ENCODE measurements at places on chromosomes 7 and 10.

GRCh38 chr10:74875966-74876365 is 49.6 kb downstream of the KAT6B start:
- no peak for DNase-seq

DNA sequence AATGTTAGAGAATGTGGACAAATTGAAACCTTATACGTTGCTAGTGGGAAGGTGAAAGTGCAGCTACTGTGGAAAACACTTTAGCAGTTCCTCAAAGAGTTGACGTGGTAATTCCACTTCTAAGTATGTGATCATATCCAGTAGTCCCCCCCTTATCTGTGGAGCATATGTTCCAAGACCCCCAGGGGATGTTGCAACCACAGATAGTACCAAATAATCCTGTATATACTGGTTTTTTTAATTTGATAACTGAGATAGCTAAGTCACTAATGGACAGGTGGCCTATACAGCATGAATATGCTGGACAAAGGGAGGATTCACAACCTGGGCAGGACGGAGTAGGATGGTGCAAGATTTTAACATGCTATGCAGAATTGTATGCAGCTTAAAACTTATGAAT is 36.8 kb downstream of the PCGF5 start:
- no peak for DNase-seq

- DNase-seq, result no peak
Observed at GRCh38 chr7:157397036-157397720, 60.4 kb downstream of the DNAJB6 start.

- DNase-seq, result no peak
Observed at GRCh38 chr7:25642849-25643248, 414.6 kb upstream of the NPVF start.

DNA sequence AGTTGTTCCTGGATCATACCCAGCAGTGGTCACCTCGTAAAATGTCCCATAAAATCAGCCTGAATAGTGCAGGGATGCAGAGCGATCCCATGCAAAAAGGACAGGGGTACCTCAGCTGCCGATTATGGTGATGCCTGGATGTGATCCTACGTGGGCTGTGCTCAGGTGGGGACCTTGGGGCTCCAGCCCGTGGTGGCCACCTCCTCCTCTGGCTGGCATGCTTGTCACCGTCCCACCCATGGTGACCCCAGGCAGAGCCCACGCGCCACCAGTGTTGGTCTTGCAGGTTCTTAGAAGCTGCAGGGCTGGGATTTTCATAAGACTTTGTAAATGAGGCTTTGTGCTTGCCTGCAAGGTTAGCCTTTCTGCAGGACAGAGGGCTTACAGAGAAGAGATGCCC is 97.2 kb downstream of the GLRX3 start:
- no peak for DNase-seq

DNA sequence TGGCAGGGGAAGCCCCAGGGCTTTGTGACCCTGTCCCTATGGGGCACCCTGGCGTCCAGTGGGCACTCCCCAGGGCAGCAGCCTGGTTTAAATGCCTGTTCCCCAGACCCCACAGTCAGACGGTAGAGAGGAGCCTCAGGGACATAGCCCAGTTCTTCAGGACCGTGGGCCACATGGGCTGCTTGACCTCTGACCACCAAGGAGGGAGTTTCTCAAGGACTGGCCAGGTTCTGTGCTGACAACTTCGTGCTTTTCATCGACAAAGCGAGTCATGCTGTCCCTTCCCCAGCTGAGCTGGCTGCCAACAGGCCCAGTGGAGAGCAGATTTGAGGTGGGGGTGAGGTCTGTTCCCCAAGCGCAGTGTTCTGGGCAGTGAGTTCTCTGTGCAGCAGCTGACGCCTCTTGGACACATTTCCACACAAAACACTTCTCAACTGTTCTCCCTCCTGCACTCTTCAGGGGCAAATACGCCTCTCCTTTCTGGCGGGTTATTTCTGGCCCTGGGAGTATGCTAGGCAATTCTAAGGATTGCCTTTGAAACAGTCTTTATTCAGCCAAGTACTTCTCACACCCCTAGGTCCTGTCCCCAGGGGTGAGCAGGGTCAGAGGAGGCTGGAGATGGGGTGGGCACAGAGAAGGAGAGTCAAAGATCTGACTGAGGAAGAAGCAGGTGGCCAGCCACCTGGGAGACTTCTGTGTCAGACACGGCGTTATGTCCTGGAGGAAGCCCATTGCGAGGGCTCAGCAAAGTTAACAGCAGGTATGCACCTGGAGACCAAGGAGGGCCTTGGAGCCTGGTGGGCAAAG is 57.3 kb upstream of the CAMK2B start:
- DNase-seq, result no peak

DNA sequence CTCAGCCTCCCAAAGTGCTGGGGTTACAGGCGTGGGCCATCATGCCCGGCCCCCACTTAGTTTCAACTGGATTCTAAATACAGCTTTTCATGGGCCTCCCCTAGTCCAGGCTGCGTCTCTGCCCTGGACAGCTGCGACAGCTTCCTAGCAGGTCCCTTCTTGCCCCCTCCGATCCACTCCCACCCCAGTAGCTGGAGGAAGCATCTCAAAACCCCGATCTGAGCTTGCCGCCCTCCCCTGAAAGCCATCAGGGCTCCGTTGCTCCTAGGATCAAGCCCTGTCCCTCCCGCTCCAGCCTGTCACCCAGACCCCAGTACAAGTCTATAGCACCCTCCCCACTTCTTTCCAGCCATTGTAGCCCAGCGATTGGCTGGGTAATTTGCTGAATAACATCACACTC is 64.5 kb downstream of the VWA2 start:
- no peak for DNase-seq

GRCh38 chr7:141946796-141947195 is at the start of gene CLEC5A:
Gene CLEC5A, minus strand, starts transcription at chr7:141946974. Its CDS starts 682 bp downstream, at chr7:141946292.
- no peak for DNase-seq

DNA sequence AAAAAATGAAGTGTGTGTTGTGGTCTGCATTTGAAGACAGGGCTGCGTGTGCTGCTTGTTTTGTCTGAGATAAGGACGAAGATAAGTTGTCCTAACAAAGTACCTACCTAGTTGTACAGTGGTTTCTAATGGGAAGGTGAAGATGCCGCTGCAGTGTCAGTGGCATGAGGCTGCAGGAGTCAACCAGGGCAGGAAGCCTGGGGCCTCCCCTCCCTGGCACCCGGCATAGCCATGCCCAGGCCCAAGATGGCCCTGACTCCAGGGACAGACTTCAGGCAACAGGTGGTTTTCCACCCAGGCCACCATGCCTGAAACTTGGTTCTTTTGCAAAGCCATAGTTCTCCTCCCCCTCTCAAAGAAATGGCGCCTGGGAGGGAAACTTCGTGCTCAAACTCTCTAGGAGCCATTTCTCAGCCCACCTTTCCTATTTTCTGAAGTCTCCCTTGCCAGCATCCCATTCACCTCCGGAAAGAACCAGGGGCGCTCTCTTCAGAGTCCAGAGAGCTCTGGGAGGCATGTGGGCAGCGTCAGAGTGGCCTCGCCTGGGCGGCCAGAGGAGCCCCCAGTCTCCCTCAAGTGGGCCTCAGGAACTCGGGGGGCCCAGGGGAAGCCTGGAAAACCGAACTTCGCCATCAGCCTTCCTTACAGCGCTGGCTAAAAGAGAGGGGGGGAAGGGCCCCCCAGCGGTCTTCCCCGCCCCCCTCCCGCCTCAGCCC is 2.1 kb upstream of the KAT6B start:
- peak; percentile 25 for DNase-seq

DNA sequence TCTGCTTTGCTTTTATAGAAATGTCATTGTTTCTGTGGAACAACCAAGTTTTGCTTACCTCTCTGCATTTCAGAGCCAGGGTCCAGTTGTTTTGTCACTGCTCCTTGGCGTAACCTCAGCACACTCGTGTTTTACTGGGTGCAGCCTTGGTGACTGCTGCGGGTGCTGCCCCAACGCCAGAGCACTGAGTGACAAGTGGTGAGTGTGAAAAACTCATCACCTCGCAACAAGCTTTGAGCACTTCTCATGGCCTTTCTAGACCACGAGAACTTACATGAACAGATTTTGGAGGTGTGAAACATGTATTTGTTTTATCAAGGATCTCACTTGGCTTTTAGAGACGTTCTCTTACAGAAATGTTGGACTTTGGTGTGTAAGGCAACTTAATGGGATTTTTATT is 31.0 kb downstream of the GLRX3 start:
- DNase-seq, result no peak

DNA sequence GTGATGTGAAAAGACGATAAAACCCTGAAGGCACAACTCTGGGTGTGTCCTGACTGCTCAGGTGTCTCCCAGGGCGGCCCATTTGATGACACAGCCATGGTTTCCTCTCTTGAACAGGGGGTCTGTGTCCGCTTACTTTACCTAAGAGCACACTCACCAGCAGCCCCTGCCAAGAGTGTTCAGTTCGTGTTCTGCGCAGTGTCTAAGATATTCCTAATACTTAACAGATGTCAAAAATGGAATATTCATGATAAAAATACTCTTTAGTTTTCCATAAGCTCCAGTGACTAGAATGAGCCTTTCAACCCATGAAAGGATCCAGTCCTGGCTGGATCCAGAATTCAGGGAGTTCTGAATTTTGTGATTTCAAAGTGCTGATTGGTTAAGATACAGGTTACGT is 492.4 kb downstream of the TNS3 start:
- no peak for DNase-seq

DNA sequence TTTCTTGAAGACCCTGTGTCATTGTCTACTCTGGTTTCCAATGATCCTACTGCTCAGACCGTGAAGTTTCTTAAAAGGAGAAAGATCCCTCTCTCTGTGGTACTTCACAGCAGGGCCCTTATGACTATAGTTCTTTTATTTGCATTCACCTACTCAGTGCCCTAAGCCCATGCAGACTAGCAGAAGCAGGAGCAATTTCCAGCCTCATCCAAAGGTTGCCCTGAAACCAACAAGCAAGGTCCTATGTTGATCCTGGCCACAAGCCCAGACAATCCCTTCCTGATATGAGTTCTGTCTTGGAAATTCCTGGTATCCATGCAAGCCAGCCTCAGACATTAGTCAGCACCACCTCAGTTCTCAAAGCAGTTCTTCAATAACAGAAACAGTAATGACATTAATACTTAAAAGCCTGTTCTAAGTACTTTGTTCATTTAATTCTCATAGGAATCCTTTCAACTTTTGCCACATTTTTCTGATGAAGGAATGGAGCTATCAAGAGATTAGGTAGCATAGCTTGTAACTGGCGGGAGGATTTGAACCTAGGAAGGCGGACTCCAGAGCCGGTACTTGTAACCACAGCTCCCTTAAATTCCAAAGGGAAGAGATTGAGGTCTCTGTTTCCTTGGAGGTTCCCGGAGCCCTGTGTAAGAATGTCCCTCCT is 58.1 kb upstream of the ST8SIA6 start:
- DNase-seq, result no peak

DNA sequence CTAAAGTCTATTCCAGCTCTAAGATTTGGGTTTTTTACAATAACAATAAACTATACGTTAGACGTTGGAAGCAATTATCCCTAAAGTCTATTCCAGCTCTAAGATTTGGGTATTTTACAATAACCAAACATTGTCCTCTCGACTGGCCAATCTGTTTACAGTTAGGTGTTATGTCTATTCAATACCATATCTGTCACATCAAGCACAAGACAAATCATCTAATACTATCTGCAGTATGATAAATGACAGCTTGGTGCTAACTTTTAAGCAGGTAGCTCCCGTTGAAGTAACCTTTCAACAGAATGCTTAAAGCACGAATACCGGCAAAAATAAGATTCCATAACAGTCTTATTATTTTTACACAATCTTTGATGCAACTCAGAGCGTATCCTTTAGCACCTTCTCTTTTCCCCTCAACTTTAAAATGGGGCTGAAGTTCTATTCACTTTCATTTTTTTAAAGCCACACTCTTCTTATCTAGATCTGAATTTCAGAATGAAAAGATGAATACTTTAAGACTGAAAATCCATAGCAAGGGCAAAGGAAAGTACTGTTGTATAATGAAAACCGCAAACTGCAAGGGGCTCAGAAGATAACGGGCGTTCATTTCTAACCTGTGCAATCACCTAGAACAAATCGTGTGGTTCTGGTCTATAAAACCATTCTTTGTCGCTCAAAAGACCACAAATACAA is 925 bp downstream of the H2AZ2 start:
- DNase-seq, result no peak

- no peak for DNase-seq
Observed at GRCh38 chr10:60283397-60283796, 106.3 kb downstream of the ANK3 start.

DNA sequence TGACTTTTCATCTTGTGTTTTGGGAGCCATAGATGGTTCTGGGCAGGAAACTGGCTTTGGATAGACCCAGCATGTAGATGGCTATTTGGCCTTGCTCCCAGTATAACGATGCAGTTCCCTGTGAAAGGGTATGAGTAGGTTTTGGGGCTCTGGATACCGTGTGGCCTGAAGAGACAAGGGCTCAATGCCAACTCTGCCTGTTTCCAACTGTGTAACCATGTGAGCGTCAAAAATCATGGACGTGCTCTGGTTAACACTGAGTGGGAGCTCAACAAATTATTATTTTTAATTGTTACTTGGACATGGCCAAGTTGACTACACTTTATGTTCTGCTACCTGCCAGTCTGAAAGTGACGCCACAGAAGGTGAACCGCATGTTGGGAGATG is 41.8 kb downstream of the EGFR start:
- no peak for DNase-seq

DNA sequence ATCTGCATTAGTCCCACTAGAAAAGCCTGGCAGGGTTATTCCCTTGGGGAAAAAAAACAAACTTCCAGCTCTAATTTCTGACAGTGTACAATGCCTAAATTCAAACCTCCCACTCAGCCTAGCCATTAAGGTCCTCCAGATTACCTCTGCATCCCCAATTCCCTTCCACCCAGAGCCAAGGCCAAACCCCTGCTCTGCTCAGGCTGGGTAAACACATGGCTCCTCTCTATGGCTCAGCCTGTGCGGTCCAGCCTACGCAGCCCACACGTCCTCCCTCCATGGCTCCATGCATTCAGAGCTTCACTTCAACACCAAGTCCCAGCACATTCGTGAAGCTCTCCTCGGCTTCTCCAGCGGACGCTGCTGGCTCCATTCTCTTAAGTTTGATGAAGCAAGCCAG is 5.2 kb downstream of the DLG5 start:
- no peak for DNase-seq

DNA sequence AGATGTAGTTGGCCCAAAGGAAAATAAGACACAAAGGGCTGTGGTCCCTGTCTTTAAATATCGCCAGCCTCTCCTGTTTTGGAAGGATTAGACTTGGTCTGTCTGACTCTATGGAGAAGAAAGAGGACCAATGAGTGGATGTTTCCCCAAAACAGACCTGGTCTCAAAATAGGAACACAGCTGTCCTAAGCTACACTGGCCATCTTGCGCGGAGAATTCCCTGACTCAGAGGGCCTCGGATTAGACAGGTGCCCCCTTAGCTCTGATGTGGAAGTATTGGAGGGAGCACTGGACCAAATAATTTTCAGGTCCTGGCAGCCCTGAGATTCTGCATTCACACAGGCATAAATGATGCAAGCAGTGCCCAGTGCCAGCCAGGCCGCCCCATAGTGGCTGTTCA is 56.1 kb downstream of the CHST15 start:
- no peak for DNase-seq

- DNase-seq, result no peak
Observed at GRCh38 chr7:83414947-83415346, 234.0 kb downstream of the SEMA3E start.

GRCh38 chr10:88896994-88897853 is 17.2 kb downstream of the STAMBPL1 start:
- DNase-seq, result no peak

All from renal cortex interstitium (tissue), 15 donors.